ENCODE measurements at places on chromosomes 3 and 15. TPM values are rescaled to one million over a fixed set of nuclear protein-coding genes. Genes with fewer than 3 reads are reported as not detected.

The CD200 gene
- total RNA-seq, result 1.3 TPM

The PRR20G gene
- not detected for total RNA-seq

The TM6SF1 gene
- total RNA-seq, result 5.6 TPM

The FGD5 gene
- 17.5 TPM for total RNA-seq

The MESP1 gene
- total RNA-seq, result 5.3 TPM

The TRH gene
- total RNA-seq, result not detected

The EFCAB12 gene
- total RNA-seq, result not detected

The ANKUB1 gene
- not detected for total RNA-seq

The ADAMTS9 gene
- total RNA-seq, result 17.7 TPM

- H3K27me3 ChIP-seq, result no peaks in the 10 kb centered on the region
- peak overlapping the region; percentile 99 for H3K27ac ChIP-seq
- peak overlapping the region; percentile 90 for H3K4me3 ChIP-seq
- peaks cover 23% of the 10 kb centered on the region for H3K4me1 ChIP-seq
- DNase-seq, result peak; percentile 40
These were observed 701 bp downstream of the OSBPL11 start for GRCh38 chr3:125594581-125595011.

DNA sequence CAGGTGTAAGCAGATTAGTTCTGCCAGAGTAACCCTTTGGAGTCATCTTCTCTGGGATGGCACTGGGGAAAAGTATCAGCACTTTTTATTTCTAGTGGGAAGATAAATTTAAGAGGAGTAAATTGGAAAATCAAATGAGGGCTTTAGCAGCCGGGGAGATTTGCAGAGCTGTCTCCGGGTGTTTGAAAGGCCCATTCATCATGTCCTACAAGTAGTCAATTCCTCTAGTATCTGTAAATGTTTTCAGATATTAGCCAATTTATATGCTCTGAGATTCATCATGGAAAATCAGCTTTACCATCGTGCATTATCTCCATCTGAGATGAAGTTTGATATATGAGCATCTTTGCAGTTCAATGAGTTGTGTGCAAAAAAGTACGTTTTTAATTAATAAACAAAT, 93.6 kb downstream of the CDIN1 start:
- H3K36me3 ChIP-seq, result no peaks in the 10 kb centered on the region
- H3K4me3 ChIP-seq, result no peak overlapping the region
- H3K27ac ChIP-seq, result no peak overlapping the region

- H3K36me3 ChIP-seq, result no peaks in the 10 kb centered on the region
- peak overlapping the region; percentile 21 for H3K27ac ChIP-seq
- no peaks in the 10 kb centered on the region for H3K27me3 ChIP-seq
- no peak for DNase-seq
These were observed 48.1 kb downstream of the PLCL2 start for GRCh38 chr3:16932877-16933276.

- H3K36me3 ChIP-seq, result no peaks in the 10 kb centered on the region
- no peaks in the 10 kb centered on the region for H3K27me3 ChIP-seq
- no peak overlapping the region for H3K27ac ChIP-seq
These were observed 8.6 kb downstream of the GABRR3 start for GRCh38 chr3:98026425-98027084.

DNA sequence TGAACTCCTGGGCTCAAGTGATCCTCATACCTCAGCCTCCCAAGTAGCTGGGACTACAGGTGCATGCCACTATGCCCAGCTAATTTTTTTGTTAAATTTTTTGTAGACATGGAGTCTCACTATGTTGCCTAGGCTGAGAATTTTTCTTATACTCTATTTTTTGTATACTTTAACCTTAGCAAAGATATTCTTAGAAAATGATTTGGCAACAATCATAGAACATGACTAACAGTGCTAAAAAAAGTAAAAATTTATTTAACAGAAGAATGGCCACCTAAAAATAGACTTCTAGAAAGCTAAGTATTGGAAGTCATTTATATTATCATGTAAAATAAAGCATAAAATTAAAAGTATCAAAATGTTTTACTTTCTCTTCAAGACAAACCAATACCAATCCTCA, 322.3 kb downstream of the PLCL2 start:
- H3K4me1 ChIP-seq, result no peaks in the 10 kb centered on the region
- H3K27ac ChIP-seq, result peak overlapping the region; percentile 21
- no peak for DNase-seq
- no peaks in the 10 kb centered on the region for H3K27me3 ChIP-seq
- H3K4me3 ChIP-seq, result no peak overlapping the region
- H3K36me3 ChIP-seq, result no peaks in the 10 kb centered on the region

DNA sequence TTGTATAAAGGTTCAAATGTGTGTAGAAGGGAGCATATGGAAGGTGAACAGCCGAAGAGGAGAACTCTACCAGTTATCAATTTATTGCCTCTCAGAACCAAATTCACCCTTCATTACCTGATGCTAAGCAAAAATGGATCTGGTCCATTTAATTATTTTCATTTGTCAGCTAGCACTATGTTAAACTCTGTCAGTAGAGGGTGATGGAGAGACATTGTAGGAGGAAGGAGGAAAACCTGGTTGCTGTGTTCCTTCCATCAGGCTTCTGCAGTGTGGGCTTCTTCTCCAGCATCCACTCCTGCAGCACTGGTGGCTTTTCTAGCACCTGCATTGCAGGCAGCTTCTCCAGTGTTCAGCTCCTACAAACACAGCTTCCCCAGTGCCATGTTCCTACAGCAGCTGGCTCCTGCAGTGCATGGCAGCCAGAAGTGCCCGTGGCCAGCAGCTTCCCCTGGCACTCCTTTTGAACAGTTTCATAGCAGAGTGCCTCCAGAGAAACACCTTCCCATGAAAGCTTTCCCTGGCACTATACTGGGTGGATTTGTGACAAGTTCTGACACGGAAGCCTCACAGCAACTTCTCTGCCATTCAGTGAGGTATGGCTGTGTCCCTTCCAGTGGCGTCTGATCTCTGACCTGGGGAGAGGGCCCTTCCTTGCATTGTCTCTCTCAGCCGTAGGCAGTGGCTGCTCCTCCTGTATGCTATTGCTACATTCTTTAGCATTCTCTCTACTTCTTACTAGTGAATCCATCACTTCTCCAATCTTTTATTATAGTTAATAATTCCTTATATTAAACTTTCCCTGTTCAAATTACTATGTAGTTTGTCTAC, 14.6 kb upstream of the IL17RD start:
- H3K4me3 ChIP-seq, result no peak overlapping the region
- H3K4me1 ChIP-seq, result no peaks in the 10 kb centered on the region
- H3K27ac ChIP-seq, result no peak overlapping the region
- no peaks in the 10 kb centered on the region for H3K36me3 ChIP-seq

DNA sequence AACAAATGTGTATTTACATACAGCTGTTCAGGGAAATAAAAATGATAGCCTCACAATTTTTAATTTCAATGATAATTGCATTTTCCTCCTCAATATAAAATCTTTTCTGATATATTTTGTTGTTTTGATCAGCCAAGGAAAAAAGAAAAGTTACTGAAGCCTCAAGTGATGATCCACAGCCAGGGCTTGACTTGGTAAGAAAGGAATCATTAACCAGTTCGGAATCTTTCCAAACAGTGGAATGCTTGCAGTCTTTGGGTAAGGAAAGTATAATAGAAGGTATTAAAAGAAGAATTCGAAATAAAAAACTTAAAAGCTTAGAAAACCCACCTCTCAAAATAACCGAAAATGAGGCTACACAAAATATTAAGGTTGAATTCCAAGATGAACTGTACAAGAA, 1.0 kb downstream of the TOPAZ1 start:
- no peak overlapping the region for H3K4me3 ChIP-seq
- H3K36me3 ChIP-seq, result no peaks in the 10 kb centered on the region
- no peaks in the 10 kb centered on the region for H3K4me1 ChIP-seq
- no peak overlapping the region for H3K27ac ChIP-seq

DNA sequence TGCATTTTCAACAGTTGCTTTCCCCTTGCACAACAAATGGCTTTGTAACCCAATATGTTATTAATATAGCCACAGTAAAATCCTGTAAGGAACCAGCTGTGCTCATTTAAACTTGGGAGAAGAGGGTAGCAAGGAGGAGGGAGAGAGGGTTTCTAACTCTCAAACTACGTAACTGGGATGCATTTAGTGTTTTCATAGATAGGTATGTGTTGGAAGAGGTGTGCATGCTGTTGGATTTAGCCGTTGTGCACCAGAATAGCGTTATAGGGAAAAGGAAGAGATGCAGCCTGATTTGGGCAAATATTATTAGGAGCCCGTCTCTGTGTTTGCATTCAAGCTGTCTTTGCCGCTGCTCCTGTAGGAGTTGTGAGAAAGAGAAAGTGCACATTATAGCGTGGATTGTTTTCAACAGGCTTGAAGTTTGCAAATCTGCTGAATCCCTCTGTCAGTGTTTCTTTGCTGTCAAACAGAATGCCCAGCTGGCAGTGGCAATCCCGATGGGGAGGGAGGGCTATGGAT, 39.4 kb downstream of the ARPP21 start:
- no peaks in the 10 kb centered on the region for H3K27me3 ChIP-seq
- H3K4me3 ChIP-seq, result no peak overlapping the region
- no peaks in the 10 kb centered on the region for H3K4me1 ChIP-seq
- no peaks in the 10 kb centered on the region for H3K36me3 ChIP-seq

DNA sequence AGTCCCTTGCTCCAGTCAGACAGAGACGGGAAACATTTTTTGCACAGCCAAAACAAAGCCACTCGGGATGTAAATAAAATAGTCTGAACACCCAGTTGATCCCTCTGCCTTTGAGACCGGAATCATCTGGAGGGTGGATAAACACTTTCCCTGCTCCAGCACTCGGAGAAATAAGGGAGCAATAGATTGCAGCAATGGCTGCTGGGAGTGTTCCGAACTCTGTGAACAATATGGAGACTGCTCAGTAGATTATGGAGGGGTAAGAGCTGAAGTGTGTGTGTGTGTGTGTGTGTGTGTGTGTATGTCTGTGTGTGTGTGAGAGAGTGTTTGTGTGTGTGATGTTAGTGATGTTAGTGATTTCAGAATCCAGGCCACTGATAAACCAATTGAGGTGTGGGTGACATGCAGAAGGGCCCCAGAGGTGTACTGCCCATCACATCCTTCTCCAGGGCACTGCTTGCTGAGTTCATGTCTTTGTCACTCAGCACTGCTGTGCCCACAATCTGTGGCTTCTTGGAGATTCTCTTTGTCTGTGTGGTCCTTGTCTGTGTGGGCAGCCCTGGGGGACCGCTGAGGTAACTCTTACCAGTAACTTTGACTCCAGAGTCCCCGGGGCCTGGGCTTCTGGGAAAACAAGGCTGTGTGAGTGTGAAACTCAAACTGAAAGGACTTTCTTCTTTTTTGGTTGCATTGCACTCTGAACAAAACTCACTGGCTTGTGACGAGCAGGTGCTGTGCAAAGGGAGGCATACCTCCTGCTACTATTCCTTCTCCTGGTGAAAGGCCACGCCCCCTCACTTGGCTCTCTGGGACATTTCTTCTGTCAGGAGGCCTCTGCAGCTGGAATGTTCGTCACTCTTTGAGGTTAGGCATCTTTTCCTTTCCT, 23.0 kb downstream of the CRYGS start:
- no peaks in the 10 kb centered on the region for H3K36me3 ChIP-seq
- H3K27ac ChIP-seq, result no peak overlapping the region
- peaks cover 7% of the 10 kb centered on the region for H3K27me3 ChIP-seq
- H3K4me3 ChIP-seq, result no peak overlapping the region
- DNase-seq, result no peak

DNA sequence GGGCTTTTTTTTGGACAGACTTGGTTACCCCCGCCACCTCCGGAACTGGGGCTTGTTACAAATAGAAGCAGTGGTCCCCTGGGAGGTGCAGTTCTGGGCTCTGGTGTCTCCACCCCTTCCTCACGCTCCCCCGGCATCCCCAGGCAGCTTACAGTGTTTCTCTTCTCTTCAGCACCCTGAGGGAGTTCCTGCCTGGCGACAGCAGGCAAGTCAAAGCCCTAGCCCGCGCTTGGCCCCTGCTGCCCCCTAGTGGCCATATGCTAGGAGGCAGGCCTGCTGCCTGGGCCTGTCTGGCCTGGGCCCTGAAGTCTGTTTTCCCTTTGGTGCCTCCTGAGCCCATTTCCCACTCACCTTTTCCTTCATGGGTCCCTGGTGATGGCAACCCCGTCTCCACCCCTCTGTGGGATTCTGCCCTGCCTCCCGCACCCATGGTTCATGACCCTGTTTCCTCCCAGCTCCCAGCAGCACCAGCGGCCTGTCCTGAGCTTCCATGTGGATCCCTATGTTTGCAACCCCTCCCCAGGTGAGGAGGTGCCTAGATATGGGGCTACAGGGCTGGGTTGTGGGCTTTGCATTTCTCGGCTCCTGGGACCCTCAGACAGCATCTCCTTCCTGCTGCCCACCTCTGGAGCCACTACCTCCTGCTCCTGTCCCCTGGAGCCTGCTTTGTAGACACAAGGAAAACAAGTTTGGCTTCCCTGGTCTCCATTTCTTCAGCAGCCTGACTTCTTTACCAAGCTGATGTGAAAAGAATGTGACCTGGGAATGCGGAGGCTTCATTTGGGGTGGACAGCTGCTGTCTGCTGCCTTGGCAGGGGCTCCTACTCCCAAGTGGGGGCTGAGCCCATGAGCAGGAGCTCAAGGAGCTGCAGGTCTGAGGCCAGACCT, 2.2 kb downstream of the SNX22 start:
- peaks cover 32% of the 10 kb centered on the region for H3K4me1 ChIP-seq
- H3K36me3 ChIP-seq, result peaks cover 46% of the 10 kb centered on the region
- peak overlapping the region; percentile 81 for H3K27ac ChIP-seq
- peaks cover 24% of the 10 kb centered on the region for H3K27me3 ChIP-seq
- no peak overlapping the region for H3K4me3 ChIP-seq

- no peak for DNase-seq
- no peaks in the 10 kb centered on the region for H3K27me3 ChIP-seq
- H3K27ac ChIP-seq, result peak overlapping the region; percentile 83
- peaks cover 28% of the 10 kb centered on the region for H3K36me3 ChIP-seq
- H3K4me3 ChIP-seq, result no peak overlapping the region
These were observed 27.0 kb downstream of the ANXA2 start for GRCh38 chr15:60370869-60371136.

DNA sequence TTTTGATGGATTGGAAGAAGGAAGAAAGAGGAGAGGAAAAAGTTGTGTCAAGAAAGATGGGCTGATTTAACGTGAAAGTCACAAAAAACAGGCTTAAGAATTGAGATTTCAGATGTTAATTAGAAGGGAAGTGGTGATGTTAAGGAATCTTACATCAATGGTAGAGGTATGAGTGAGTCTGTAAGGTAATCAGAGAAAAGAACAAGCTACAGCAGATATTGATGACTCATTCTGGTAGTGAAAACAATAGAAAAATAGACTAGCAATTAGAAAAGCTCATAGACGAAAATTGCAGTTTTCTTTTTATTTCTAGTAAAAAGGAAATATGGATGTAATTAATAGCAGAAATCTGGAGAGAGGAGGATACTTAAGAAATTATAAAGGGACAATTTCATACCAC, 559.6 kb downstream of the MCTP2 start:
- no peaks in the 10 kb centered on the region for H3K36me3 ChIP-seq
- no peak for DNase-seq
- H3K4me1 ChIP-seq, result no peaks in the 10 kb centered on the region
- no peaks in the 10 kb centered on the region for H3K27me3 ChIP-seq
- H3K4me3 ChIP-seq, result no peak overlapping the region
- no peak overlapping the region for H3K27ac ChIP-seq
